ENCODE measurements at places on chromosomes 7 and 10.

DNA sequence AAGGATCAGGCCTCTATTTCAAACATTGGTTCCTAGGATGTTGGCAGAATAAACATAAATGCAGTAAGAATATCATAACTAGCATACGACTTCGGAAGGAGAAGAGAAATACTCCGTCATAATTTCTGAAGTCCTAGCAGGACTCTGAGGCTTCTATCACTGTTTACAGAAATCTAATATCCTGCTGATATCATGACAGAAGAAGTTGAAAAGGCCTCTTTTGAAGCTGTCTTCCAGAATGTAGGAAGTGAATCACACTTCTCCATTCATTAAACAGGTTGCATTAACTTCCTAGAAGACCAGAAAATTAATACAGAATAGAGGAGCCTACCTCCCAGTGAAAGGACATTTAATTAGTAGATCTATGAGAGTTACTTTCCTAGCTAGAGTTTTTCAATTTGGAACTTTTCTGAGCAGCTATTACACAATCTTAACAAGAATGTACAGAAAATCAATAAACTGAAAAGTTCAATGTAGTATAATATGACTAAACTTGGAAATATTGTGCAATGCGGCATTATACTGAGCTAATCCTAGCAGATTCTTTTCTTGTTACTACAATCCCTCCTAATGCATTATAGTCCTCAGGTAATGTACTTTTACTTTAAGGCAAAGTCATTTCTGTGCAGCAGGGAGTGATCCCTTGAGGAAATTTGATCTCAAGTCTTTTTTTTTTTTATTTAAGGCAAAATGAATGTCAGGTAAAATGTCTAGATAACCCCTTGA lies 622.6 kb upstream of the CELF2 start:
- no peak for DNase-seq

DNA sequence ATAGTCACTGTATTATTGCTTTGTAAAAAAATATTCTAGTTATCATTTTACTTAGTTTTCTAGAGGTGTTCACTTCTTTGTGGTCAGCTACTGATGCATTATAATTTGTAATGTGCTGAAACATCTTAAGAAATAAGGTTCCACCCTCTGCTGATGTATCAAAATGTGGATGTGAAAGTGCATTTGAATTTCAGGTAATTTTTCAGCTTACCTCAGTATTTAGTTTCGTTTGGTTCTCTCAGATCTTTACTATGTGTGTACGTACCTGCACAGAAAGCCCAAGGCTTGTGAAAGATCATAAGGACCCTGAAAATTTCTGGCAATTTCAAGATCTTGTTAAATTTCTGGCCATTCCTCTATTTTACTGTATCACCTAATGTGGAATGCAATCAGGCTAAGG lies 542.3 kb upstream of the TPK1 start:
- no peak for DNase-seq

- DNase-seq, result no peak
These were observed 4.0 kb upstream of the PPP1R3C start for GRCh38 chr10:91636892-91637291.

GRCh38 chr7:49279891-49280290 lies 355.5 kb downstream of the CDC14C start:
- no peak for DNase-seq

GRCh38 chr7:136857573-136857972 lies 10.9 kb upstream of the CHRM2 start:
- DNase-seq, result no peak

DNA sequence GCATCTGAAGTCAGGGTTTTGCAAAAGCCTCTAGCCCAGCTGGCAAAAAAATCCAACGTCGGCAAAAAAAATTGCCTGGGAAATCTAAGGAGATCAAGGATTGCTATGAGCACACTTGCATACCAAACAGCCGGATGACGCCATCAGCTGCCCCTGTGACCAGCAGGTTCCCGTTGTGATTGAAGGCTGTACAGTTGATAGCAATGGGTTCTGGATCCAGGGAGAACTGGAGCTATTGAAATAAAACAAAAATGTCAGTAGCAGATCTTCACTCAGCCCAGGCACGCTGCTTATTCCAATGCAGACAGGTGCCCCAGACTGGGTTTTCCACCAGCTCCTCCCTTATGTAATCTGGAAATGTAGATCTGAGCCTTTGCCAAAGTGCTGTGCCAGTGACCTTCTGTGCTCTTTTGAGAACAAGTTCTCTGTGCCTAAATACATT lies 18.7 kb upstream of the CYREN start:
- DNase-seq, result no peak

DNA sequence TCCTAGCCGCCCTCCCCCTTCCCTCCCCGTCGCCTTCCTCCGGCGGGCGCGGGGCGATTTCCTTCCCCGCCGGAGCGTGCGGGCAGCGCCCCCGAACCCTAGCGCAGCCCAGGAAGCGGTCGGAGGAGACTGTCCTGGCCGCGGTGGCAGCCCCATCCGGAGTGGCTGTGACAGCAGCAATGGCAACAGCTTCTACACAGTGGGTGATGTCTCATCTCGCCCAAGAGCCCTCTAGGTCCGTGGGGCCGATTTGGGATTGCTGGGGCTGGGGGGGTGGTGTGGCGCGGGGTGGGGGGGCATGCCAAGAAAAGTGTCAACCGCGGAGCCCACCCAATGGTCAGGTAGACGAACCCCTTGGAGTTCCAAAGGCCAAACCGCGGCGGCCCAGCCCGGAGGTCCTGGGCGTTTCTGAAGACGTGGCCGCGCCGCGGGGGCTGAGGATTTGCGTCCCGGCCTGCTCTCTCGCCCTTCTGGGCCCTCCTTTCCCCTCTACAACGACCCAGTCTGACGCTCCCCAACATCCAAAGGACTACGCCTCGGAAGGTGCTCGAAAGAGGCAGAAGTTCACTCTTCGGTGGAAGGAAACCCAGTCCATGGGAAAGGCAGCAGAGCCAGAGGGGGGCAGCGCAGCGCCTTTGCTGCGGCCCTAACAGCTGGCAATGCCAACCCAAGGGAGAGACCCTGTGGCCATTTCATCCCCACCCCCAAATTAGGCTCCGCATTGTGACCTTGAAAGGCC lies 603 bp upstream of the TWIST1 start:
- DNase-seq, result no peak
